Activated CD4-positive, alpha-beta T cell treated with anti-CD3 and anti-CD28 coated beads, Interleukin-2, amount 50 U/mL, for 24 hours (primary cell): ENCODE measurements at places on chromosomes 1 and 21.

DNA sequence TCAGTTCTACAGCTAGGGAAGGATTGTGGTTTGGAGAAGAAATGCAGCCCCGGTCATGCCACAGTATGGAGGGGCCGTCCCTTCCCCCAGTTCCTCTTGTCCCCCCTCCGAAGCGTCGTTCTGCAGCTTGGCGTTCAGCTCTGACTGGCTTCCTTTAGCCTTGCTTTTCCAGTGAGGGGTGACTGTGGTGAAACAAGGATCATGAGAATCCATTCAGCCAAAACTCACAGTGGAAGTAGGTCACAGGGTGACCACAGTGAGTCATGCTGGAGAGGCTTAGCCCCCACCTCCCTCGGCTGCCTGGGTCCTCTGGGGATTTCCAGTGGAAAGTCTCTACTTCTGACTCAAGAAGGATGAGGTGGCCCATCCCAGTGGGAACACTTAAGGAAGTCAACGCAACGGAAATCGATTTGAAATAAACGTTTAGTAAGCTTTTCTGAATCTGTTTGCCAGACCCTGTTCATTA is 37.3 kb upstream of the COL6A2 start:
- peak; percentile 12 for DNase-seq

DNA sequence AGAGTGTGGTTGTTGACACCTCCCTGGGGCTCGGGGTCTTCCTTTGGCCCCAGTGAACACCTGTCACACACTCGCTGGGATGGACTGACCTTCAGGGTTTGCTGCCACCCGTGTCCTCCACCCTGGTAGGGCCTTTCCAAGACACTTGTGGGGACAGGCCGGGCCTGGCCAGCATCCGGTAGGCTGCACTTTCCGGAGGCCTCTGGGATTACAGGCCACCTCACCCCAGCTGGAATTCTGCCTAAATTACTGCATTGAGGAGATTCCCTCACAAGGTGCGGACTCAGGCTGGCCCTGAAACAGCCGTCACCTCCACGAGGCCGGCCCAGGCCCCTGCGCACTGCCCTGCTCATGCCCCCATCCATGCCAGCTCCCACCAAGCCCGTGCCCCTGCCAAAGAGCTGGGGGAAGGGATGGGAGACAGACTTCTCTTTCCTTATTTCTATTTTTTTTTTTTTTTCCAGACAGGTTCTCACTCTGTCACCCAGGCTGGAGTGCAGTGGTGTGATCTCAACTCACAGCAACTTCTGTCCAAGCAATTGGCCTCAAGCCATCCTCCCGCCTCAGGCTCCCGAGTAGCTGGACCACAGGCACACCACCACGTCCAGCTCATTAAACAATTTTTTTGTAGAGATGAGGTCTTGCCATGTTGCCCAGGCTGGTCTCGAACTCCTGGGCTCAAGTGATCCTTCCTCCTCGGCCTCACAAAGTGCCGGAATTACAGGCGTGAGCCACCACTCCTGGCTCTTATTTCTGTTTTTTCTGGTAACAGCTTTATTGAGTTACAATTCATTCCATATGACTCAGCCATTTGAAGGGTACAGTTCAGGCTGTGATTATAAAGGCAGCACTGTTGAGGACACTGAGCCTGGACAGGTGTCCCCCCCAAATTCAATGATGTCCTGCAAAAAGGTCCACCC is 11.3 kb downstream of the CSTB start:
- no peak for DNase-seq

DNA sequence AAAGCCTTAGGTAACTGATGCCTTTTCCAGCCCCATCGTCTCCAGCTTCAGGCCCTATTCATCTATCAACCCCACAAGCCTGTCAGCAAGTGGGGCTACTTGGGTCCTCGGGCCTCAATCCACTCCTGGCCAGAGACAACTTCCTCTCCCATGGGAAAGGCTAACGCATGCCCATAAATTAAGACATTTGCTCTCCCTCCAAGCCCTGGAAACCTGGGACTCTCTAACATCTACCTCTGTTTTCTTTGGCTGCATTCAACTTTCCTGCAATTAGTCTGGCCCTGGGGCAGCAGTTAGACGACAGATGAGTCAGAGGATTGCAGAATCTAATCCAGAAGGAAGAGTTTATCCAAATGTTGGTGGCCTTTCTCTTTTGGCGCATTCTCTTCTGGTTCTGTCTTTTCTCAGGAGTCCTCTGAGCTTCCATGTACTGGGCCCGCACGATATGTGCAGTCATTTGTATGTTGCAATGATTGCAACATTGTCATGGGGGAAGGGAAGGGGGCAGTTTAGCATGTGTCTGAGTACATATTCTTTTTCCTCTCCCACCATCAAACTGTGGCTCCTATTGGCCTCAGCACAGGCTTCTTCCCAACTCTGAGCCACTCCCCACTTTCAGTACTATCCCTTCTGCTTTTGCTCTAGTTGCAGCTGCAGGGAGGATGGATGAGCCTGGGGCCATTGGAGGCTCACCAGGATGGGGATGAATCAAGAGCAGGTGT is 54.4 kb downstream of the NAV1 start:
- no peak for DNase-seq

- no peak for DNase-seq
These were observed 30.1 kb upstream of the GPR137B start for GRCh38 chr1:236112332-236112627.
